Tibial artery (tissue), 4 donors: ENCODE measurements at places on chromosomes 1 and 21.

DNA sequence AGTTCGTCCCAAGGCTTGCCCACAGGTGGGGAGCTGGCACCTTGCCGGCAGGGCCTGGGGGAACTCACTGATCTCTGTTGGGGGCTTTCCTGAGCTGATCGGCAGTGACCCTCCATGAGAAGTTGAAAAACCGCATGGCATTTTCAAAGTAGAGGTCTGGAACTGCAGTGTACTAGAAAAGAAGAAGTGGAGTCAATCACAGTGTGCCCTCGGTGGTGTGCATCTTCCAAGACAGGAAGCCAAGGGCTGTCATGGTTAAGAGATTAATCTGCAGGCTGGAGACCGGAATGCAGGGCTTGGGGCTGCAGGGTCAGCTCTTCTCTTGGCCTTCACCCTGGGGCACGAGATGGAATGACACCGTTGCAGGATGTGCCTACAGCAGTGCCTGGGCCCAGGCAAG, 56.8 kb downstream of the ECE1 start:
- DNase-seq: no peak
- H3K4me3 ChIP-seq: no peak overlapping the region
- H3K27me3 ChIP-seq: no peaks in the 10 kb centered on the region
- H3K27ac ChIP-seq: no peak overlapping the region
- peaks cover 99% of the 10 kb centered on the region for H3K36me3 ChIP-seq

DNA sequence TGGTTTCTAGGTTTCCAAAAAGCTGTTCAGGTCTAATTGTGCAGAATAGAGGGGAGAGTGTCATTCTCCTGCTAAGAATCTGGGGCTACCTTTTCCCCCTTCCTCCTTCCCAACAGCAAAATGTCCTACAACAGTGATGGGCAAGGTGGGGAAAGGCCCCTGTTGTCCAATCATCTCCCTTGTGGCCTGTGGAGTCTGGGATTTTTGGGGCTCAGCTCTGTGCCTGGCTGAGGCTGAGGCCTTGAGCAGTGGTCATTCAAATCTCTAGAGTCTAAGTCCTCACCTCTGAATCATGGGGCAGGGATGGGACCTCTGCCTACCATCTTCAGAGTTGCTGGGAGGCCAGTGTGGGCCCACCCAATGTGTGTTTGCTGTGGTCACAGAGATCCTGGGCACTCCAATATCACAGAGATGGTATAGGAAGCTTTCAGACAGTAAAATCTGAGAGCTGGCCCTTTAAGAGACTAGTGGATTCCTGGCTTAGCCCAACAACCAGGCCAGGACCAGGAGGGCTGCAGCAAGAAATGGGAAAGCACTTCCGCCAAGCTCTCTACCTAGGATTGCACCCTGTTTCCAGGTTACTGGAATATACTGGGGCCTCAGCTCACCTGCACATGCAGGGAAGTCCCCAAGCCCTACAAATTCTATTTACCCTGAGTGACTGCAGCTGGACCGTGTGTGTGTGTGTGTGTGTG, 28.5 kb upstream of the TENT5C start:
- no peak overlapping the region for H3K27ac ChIP-seq
- DNase-seq: no peak
- H3K36me3 ChIP-seq: no peaks in the 10 kb centered on the region

DNA sequence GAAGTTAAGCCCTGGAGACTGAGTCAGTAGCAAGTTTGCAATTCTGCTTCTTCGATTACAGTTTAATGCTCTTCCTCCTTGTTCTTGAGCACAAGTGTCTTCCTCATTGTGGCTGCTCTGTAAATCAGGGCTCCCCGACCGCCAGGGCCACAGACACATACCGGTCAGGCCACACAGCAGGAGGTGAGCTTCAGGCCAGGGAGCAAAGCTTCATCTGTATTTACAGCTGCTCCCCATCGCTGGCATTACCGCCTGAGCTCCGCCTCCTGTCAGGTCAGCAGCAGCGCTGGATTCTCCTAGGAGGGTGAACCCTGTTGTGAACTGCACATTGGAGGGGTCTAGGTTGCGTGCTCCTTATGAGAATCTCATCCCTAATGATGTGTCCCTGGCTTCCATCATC, 1.7 kb upstream of the TRAPPC10 start:
- H3K27me3 ChIP-seq: no peaks in the 10 kb centered on the region
- no peak overlapping the region for H3K27ac ChIP-seq
- DNase-seq: no peak
- H3K36me3 ChIP-seq: no peaks in the 10 kb centered on the region

DNA sequence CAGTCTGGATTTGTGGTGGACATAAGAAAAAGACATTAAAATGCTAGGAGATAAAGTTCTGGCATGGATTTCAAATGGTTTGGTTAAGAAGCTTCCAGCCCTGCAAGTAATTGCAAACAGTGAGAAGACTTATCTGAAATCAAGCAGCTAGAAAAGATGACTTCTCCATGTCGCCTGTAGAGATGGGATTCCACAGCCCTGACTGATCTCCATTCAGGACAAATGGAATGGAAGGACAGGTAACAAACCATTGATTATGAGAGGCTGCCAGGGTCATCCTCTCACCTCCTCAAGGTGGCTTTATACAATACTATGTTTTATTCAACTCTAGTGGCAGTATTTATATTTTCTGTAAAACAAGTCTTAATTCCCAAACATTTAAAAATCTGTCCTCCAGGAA, 237.9 kb downstream of the HLX start:
- no peaks in the 10 kb centered on the region for H3K27me3 ChIP-seq
- DNase-seq: no peak
- H3K36me3 ChIP-seq: no peaks in the 10 kb centered on the region

GRCh38 chr1:162997499-162998285, 71.5 kb upstream of the RGS4 start:
- no peak for DNase-seq
- no peaks in the 10 kb centered on the region for H3K4me1 ChIP-seq
- no peaks in the 10 kb centered on the region for H3K36me3 ChIP-seq
- H3K27me3 ChIP-seq: no peaks in the 10 kb centered on the region
- no peak overlapping the region for H3K27ac ChIP-seq

DNA sequence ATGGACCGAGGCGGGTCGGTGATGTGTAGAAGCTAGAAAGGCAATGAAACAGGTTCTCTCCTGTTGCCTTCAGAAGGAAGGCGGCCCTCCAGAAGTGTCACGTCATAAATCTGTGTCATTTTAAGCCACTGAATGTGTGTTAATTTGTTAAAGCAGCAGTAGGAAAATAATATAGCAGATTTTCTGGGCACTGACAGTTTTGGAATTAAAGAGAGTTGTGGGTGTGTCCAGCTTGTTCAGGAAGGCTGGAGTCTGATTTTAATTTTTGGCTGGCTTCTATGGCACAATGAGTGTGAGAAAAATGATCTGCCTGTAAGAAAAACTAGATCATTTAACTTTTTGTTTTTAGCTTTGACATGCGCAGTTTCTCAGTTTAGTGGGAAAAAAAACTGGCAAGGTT, 177.3 kb downstream of the EDEM3 start:
- no peak overlapping the region for H3K27ac ChIP-seq
- no peaks in the 10 kb centered on the region for H3K4me1 ChIP-seq
- no peaks in the 10 kb centered on the region for H3K27me3 ChIP-seq
- no peaks in the 10 kb centered on the region for H3K36me3 ChIP-seq
- H3K4me3 ChIP-seq: no peak overlapping the region
- DNase-seq: no peak
